NCI-H1694 treated with DMSO at 0.1 percent for 48 hours (cell line): ENCODE measurements at places on chromosomes 6 and 20.

GRCh38 chr6:142482974-142483373 is 181.2 kb downstream of the ADGRG6 start:
- DNase-seq, result no peak

- no peak for DNase-seq
Observed at GRCh38 chr6:97282238-97282725, 734 bp downstream of the MMS22L start.

DNA sequence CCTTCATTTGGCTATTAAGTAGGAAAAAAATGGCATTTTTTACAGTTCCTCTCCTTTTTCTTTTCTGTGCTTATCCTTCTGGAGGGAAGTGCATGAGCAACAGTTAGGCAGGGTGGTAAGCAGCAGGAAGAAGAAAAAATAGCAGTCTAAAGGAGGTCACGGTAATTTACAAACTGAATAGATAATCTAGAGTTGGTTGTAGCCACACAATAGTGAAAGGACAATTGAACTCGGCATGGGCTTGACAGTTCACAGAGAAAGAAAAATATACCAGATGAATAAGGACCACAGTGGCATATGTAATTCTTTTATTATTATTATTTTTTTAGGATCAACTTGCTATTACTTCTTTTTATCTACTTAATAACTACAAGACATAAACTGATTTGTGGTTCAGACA is 358.6 kb downstream of the BTBD9 start:
- no peak for DNase-seq

DNA sequence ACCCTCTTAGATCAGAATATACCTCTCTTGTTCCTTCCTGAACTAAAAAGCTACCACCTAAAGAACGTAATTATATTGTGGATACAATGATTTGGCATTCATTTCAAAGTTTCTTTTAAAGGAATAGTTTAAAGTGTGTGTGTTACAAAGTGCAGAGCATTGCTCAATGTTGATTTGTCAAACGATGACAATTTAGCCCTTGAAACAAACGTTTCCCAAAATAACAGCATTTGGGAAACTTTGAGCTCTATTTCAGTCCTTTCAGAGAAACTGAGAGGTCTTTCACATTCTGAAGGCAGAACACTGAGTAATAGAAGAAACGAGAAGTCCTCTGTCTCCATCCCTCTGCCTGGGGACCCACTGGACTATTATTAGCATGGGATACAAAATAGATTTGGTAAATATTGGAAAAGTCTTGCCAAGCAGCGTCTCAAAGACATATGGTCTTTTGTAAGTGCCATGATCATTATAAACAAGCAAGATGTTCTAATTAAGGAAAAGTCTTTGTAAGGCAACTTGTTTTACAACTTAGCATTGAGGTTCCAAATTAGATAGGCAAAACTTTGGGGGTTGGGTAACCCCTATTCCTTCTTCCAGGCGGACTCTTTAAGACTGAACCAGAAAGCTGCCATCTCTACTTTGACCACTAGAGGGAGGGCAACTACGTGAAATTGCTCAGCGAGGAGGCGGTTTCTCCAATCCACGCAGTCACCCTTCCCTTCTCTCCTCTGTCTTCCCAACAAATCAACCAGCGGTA is 208.8 kb downstream of the RNF144B start:
- peak; percentile 42 for DNase-seq

DNA sequence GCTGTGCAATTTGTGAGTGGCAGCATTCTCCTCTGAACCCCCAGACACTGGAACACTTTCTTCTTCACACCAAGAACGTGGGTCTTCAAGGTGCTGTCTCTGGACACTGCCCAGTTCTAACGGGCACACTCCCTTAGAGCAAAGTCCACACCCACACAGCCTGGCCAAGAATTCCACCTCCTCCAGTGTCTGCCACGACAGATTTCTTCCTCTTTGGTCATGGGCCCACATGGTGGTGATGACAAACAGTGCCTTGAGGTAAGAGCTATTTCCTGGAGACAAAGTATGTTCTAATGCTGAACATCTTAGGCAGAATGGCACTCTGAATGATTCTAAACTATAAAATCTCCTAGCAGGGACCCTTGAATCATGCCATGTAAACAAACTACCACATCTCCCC is 25.5 kb upstream of the SSTR4 start:
- no peak for DNase-seq

DNA sequence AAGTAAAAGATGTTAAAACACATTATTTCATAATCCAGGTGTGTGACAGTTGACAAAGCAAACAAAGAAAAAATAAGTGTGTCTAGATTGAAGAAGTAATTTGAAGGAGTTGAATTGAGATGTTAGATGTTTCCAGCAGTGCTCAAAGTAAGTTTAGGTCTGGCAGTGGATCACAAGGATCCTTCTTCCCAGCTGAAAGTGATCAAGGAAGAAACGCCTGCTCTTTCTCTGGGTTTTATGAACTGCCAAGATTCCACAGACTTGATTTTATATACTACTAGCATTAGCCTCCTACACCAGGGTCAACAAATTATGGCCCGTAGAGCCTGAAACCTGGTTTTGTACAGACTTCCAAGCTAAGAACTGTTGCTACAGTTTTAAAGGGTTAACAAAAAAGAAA is 30.3 kb downstream of the STX7 start:
- DNase-seq, result no peak

DNA sequence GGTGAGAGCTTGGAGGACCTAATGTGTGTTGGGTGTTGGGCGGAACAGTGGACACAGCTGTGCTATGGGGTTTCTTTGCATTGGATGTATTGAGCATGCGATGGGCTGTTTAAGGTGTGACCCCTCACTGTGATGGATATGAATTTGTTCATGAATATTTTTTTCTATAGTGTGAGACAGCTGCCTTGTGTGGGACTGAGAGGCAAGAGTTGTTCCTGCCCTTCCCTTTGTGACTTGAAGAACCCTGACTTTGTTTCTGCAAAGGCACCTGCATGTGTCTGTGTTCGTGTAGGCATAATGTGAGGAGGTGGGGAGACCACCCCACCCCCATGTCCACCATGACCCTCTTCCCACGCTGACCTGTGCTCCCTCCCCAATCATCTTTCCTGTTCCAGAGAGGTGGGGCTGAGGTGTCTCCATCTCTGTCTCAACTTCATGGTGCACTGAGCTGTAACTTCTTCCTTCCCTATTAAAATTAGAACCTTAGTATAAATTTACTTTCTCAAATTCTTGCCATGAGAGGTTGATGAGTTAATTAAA is 3.0 kb downstream of the HLA-A start:
- DNase-seq, result no peak

GRCh38 chr20:16407251-16408067 is 165.8 kb downstream of the KIF16B start:
- DNase-seq, result no peak

DNA sequence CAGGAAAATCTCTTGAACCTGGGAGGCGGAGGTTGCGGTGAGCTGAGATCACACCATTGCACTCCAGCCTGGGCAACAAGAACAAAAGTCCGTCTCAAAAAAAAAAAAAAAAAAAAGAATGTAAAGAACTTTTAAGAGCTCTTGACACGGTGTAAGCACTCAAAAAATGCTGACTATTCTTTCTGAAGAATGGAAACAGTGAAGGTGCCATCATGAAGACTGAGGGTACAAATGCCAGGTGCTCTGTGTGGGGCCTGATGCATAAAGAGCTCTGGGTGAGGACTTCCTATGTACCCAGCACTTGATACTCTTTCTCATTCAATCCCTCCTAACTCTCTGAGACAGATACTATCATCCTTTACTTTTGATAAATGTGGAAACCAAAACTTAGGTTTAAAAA is 45.0 kb upstream of the ENPP5 start:
- DNase-seq, result no peak

GRCh38 chr6:49906526-49906925 is 40.2 kb upstream of the CRISP1 start:
- peak; percentile 86 for DNase-seq

GRCh38 chr6:30450909-30451841 is 38.1 kb upstream of the HLA-E start:
- no peak for DNase-seq

DNA sequence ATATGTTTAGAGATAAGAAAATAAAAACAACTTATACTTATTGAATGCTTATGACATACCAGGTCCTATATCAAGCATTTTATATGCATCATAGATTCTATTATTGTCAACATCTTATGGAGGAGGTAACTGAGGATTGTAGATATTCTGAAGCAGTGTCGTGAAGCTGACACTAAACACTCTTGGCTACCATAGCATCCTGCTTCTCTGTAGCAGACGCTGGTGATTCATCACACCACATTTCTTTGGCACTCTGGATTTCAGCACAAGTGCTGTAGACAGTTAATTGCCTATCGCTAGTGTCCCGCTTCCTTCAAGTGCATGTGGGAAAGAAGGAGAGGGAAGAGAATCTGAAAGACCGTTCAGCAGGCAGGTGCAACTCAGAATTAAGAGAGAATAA is 317.1 kb downstream of the PLCB1 start:
- no peak for DNase-seq
